Right renal cortex interstitium (tissue), 3 donors: ENCODE measurements at places on chromosomes 2 and 18. TPM values are rescaled to one million over a fixed set of nuclear protein-coding genes. Genes with fewer than 3 reads are reported as not detected.

Gene COMMD1
- 73.6 TPM for polyA plus RNA-seq

- no peak for DNase-seq
Observed at GRCh38 chr2:219642069-219642454, 14.6 kb downstream of the SLC4A3 start.

Gene DDX18
- polyA plus RNA-seq = 97.9 TPM

Gene SCTR
- 7.4 TPM for polyA plus RNA-seq

DNA sequence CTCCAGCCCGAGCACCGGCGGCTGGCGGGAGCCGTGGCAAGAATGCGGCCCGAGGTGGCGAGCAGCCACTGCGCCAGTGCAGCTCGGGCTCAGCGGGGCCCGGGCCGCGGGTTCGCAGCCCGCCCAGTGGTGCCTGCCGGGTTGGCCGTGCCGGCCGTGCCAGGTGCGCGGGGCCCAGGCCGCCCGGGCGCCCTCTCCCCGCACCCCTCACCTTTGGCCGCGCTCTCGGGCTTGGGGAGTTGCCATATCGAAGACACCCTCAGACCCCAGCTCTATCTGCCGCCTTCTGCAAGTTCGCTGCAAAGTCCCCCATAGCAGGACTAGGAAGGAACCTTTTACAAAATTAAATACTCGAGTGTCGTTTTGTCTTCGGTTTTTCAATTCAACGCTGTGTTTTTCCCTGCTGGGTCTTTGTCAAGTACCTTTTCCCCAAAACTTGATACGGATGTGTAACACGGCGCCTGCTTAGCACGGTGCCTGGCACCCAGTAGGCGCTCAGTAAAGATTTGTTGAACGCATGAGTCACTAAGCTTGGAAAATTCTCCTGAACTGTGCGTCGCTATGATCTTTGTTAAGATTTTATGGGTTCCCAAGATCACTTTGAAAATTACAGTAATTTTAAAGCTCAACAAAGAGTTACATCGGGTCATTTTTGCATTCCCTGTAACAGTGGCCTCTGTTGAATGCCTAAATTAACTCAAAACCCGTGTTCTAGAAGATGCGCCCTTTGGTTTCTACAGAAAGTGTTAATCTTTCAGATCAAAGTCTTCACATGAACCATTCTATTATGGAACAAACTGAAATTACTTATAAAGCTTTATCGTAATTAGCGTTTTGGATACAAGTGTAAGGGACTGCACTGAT is 750 bp downstream of the STRADB start:
- DNase-seq = no peak

DNA sequence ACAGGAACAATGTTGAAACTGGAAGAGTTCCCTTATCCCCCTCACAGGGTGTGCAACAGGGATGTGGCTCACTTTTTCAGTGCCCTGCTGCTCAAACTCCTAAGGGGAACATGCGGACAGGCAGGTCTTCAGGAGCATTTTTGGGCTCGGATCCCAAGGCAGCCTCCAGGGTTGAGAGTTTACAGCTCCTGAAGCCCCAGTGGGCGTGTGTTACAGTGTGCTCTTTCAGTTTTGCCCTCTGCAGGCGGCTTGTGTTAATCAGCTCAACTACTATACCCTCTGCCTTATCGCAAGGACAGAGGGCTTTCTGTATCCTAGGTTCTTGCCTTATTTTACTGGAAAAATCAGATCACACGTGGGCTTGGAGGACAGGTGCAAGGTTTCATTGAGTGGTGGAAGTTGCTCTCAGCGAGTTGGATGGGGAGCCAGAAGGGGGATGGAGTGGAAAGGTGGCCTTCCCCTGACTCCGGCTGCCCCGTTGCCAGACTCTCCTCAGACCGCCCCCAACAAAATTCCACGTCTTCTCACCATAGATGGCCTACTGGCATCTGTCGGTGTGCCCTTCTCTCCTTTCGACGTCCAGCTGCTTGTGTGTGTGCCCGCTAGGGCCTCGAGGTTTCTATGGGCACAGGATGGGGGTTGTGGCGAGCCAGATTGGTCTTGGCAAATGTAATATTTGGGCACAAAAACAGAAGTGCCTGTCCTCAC is 541.9 kb downstream of the TMX3 start:
- DNase-seq = no peak

Gene FAM110C
- 8.3 TPM for polyA plus RNA-seq

Gene HOXD13
- 0.17 TPM for polyA plus RNA-seq

DNA sequence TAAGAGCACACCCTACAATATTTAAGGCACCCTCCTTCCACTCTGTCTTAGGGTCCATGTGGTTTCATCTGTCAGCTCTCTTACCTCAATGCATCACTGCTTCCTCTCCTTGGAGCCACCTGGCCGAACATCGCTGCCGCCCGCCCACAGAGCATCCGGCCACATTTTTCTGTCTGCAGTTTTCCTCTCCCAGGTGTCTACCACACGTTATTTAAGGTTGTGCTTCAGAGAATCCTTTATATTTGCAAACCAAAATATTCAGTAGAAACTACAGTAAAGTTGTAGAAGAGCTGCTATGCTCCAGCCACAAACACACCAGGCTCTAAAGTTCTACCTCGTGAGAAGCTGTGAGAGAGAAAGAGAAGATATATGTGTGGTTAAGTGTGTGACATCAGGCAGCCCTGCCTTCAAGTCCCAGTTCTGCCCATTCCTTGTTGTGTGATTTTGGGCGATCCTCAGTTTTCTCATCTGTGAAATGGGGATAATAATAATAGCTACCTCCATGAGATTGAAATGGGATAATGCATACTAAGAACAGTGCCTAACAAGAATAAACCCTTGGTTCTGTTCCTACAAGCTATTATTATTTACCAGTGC is 4.9 kb upstream of the STK17B start:
- DNase-seq = no peak

Gene RUFY4
- polyA plus RNA-seq = 0.24 TPM

DNA sequence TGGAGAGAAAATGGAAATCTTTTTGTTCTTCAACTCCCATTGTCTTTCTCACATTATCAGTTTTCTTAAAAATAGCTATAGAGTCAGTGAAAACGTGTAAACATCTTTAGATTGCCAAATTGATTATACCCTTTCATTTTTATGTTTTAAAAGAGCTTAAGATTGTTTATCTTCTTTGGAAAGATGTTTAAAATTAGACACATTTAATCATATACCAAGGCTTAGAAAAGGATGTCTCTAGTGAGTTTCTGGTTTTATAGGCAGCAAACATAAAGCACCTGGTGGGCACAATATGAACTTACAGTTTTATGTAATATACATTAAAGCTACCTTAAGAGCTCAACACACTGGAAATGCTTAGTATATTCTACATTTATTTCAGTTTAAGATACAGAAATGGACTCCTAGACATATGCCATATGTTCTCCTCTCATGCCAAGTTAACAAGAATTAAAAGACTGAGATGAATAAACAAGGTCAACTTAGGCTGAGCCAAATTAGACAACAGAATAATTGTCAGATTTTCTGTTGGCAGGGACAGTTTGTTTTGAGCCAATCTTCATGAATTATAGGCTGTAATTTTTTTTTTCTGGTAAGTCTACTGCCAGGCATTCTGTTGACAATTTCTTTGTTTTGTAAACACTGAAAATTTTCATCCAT is 112.7 kb downstream of the OTX1 start:
- no peak for DNase-seq

DNA sequence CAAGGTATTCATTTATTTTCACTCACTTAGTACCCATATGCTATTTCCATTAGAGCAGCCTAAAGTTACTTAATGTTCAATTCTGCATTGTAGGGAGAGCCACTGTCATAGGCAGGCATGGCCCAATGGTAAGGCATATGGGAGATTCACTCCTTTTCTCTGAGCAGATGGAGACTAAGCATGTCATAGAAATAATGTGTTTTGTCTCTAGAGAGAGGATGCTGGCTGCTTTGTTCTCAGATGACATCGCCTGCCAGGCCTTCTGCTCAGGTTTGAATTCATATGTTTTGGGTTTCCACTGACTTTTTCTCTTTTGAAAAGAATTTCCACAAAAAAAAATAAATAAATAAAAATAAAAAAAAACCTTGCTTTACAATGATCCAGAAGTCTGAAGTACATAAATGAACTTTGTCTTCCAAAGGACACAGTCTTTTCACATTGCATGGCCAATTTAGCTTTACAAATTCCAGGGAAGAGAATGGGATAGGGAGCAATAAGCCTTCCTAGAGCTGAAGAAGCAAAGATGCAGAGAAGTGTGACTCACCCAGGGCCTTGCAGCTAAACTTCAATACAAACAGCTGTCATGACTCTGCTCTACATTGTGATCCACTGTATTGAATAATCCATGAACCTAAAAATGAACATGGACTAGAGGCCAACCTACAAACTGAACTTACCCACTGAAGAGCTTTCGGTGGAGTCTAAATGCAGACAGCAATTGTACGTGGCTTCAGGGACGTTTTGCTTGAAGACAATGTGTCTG is 422.5 kb downstream of the CMPK2 start:
- DNase-seq = no peak

DNA sequence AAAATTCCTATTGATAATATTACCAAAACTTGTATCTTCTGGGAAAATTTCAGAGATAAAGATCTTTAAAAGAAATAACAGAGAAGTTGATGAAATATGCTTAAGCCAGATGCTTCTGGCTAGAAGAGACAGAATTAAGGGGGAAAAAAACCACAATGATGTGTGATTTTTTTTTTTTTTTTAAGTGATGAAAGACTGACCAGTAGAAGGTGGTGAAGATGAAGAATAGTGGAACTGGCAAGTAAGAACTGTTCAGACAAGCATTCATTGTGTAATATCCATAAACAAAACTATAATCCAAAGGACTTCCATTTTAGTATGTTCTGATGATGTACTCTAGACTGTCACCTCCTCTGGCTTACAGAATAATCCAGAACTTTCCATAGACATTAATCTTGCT is 89.8 kb downstream of the INO80D start:
- no peak for DNase-seq

Gene ATP9B
- polyA plus RNA-seq = 31.4 TPM

Gene GKN1
- polyA plus RNA-seq = not detected

DNA sequence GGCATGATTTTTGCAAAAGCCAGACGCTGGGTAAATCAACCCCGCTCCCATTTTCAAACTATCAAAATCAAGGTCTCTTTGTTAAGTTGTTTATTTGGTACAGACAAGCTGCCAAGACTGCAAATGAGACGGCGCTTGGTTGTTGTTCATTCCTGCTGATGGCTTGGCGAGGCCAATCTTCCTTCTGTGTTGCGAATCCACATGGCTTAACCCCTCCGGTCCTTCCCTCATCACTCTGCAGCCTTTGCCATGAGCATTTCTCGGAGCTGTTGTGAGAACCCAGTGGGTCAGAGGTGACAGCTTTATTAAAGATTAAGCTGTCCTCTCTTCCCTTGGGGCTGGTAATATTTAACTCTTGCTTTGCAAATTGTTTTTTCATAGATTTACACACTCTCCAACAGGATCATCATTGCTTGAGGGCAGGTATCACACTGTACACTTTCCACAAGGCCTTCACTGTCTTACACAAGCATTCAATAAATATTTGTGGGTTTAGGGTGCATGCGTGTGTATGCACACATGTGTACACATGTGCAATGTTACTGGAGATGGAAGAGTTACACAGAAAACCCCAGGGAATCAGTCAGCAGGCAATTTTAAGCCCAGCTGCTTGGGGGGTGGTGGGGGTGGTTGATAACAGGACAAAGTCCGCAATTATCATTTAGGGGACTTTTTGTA is 27.8 kb upstream of the KCNF1 start:
- DNase-seq = no peak

DNA sequence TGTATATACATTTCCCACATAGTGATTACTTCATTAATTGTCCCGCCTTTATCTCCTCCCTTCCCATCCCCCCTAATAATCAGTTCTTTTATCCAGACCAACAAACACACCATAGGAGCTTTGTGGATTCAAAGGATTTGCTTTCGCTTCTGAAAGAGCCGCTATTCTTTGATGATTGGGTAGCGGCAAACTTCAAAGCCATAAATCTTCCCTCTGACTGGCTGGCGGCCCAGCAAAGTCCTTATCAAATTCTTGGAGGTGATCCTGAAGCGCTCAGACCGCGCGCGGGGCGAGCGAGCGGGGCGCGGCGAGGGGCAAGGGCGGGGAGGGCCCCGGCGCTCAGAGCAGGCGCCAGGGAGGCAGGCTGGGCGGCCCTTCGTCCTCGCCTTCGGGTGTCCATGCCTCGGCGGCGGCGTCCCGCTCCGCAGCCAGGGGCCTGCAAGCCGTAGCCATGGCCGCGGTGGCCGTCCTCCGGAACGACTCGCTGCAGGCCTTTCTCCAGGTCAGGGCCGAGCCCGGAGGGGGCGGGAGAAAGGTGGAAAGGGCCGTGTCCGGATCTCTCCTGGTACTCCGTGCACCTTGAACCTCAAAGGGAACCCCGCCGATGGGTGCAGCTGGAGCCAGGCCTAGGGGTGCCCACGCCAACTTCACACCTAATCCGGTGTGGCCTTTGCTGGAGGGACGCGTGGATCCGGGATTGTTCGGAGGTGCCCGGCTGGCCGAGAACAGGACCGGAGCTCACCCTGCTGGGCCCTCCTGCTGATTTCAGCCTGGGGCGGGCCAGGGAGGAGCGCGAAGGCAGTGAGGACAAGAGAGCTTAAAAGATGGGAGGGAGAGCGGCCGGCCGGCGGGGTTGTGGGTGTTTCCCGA is at the start of gene SP5:
Gene SP5 (plus strand): TSS at position 276 of the 870 bp plus-strand sequence. CDS start 176 bp downstream, at position 452.
- no peak for DNase-seq

GRCh38 chr18:32049393-32050171 is 31.0 kb downstream of the RNF125 start:
- DNase-seq = no peak

DNA sequence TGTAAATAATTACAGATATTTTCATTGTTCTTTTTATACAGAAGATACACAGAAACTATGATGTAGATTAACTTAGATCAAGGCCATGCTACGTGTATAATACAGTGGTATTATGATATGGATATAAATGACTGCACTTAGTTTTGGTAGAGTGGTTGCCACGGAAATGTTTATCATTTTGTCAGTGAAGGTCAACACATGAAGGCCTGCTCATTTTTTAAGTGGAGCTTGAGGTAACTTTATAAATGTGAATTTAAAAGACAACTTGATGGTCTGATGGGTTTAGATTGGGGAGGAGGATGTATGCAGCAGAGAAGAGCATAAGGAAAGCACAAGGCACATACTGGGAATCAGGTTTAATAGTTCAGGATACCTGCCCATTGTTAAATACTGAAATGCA is 14.4 kb upstream of the BBS5 start:
- DNase-seq = no peak

Gene DPY30
- polyA plus RNA-seq = 115 TPM

DNA sequence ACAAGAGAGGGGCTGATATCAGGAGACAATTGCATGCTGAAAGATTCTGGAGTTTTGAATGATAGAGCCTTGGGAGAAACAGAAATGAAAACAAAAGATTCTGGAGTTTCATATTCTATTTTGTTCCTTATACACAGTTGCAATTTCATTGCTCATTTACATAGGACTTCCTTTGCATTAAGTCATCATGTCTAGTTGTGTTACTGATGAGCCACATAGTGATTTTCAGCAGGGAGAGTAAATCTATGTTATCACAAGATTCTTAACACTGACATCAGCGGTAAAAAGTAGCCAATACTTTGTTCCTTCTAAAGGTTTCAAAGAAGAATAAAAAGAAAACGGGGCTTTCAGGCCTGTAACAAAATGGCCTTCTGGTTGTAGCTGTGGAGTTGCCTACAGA is 7.1 kb downstream of the ADAM17 start:
- DNase-seq = no peak

- no peak for DNase-seq
Observed at GRCh38 chr2:42194428-42194827, 25.3 kb downstream of the EML4 start.

Gene STARD6
- polyA plus RNA-seq = 0.25 TPM

Gene ZBTB7C
- polyA plus RNA-seq = 12.6 TPM

Gene MDH1B
- 17.0 TPM for polyA plus RNA-seq

- no peak for DNase-seq
Observed at GRCh38 chr2:132589111-132589830, 80.7 kb downstream of the LYPD1 start.
